Posterior cingulate gyrus (tissue), 11 donors: ENCODE measurements at places on chromosomes 3 and 15.

DNA sequence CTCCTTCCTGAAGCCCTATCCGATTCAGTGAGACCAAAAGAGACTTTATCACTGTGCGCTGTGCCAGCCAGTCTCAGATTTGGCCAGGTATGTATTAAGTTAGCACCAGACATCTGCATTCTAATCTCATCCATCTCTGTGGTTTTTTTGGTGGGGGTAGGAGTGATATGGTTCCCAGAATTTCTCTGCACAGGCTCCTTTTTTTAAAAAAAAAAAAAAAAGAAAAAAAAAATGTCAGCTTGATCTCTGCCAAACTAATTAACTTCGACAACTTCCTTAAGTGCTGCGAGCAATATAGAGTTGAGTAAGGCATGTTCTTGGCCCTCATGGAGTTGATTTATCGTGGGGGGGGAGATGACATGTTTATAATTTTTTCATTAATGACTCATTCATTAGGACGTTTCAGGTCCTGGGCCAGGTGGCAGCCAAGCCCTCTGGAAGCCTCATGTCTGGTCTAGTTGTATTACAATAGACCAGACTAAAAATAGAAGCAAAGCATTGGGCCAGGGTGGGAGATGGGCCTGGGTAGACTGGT lies 12.9 kb downstream of the SLCO3A1 start:
- DNase-seq: no peak

- no peak for DNase-seq
These were observed 57.0 kb downstream of the ISL2 start for GRCh38 chr15:76393614-76394013.

DNA sequence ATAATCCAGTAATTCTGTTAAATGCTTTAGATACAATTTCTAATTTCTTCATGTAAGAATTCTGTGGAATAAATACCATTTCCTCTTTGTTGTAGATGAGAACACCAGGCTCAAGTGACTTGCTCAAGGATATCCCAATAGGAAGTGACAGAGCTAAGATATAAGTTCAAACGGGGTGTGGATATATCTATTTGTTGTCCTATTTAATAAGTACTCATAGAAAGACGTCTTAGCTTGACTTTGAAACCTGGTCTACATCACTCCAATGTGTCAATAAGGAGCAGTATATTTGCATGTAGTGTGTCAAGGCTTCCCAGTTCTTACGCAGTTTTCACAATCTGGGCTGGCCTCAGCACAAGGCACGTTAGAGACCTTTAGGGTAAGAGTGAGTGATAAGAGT lies 4.7 kb upstream of the GCSAM start:
- DNase-seq: no peak

- DNase-seq: no peak
These were observed 83.9 kb downstream of the CHSY1 start for GRCh38 chr15:101167753-101168462.

DNA sequence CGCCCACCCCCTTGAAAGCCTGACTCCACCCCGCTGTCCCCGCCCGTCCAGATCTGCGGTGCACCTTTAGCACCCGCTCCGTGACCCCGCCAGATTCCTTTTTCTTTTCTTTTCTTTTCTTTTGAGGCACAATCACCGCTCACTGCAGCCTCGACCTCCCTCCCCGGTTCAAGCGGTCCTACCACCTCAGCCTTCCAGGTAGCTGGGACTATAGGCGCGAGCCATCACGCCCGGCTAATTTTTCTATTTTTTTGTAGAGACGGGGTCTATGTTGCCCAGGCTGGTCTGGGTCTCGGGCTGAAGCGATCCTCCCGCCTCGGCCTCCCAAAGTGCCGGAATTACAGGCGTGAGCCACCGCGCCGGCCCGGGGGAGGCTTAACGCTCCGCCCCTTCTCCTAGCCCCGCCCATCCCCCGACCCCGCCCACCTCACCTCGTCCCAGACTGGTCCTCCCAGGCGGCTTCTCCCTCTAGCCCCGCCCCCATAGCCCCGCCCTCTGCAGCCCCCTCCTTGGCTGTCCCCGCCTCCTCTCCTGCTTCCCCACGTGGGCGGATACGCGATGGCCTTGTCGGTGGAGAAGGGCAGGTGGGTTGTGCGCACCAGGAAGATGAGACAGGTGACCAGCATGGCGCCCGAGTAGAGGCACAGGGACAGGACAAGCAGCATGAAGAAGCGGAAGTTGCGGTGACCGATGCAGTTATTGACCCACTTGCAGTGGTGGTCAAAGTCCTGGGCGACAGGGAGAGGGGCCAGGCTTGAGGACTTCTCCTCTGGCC lies 3.2 kb downstream of the ZDHHC19 start:
- no peak for DNase-seq

DNA sequence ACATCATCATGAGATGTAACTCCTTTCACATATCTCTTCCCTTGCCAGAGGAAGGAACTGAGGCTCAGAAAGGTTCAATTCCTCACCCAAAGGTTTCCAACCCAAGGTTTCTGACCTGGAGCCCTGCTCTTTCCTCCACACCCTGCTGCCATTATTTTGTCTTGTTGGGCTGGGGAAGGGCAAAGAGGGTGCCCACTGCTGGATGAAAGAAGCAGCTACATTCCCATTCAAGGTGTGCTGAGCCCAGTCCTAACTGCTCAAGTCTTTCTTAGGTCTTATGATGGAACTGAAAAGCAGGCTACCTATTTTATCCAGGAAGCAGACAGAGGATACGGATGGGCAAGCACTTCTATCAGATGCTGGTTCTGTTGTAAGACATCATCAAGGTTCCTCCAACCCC lies 258.0 kb upstream of the CTDSPL start:
- no peak for DNase-seq

DNA sequence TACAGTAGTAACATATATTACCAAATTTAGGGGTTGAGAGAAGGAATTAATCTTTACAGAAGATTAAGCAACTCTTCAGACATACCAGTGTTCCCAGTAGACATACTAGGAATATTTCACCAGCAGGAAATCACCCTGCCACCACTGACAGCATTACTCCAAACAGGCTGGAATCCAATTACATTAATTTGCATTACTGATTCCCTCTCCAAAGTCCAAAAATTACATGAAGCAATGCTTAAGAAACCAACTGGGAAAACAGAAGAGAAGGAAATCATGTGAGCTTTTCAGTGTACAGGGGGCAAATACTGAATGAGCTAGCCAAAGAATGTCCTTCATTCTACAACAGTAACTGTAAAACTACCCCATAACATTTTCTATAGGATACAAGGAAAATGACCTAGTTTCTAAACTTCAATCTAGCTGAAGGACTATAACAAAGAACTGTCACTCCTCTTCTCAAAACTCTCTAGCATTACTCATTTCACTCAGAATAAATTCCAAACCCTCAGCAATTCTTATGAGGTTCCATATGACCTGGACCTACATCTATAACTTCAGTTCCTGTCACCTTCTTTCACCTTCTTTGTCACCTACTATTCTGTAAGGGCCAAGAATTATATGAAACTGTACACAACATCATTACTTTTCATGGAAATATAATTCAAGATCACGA lies 72.7 kb downstream of the INO80 start:
- no peak for DNase-seq

DNA sequence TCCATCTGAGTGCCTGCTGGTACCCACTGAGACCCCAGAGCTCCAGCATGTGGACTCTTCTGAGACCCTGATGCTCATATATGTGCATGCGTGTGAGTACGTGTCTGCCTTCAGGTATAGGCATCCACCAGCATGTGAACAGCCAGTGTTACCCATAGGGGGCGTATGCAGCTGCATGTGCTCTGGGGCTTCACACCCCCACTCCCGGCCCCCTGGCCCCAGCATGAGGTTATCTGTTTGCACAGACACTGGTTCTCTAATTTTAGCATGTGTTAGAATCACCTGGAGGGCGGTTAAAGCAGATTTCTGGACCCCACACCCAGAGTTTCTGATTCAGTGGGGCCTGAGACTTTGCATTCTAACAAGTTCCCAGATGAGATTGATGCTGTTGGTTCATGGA lies 824 bp upstream of the CILP start:
- no peak for DNase-seq

- DNase-seq: no peak
These were observed 83.8 kb downstream of the MYLK start for GRCh38 chr3:123800362-123800682.

DNA sequence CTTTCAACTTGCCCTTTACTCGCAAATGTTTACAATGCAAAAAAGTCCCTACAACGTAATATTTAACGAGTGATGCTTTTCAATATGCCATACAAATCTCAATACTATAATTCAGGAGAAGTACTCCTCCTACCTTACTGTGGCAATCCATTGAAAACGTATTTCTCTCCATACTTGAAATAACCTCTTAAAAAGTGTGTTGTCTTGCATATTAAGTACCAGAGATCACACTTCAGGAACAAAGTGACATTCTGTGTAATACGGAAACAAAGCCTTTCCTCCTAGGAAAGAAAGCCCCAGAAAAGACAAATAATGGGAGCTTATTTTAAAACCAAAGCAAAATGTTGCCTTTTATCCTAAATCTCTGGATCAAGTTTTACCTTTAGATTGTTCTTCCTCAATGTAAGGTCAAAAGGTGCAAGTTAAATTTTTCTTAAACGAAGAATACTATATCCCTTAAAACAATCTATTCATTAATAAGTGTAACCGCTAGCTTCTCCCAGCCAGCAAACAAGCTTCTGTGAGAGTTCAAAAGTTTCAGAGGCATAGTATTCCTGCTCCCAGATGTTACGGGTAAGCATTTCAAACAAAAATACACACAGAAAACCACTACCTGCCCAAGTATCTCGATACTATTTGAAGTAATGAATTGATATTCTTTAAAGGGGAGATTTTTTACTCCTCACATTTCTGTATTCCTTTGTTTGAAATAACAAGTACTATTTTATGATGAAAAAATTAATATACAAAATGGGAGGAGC lies 1.7 kb downstream of the TJP1 start:
- DNase-seq: no peak

DNA sequence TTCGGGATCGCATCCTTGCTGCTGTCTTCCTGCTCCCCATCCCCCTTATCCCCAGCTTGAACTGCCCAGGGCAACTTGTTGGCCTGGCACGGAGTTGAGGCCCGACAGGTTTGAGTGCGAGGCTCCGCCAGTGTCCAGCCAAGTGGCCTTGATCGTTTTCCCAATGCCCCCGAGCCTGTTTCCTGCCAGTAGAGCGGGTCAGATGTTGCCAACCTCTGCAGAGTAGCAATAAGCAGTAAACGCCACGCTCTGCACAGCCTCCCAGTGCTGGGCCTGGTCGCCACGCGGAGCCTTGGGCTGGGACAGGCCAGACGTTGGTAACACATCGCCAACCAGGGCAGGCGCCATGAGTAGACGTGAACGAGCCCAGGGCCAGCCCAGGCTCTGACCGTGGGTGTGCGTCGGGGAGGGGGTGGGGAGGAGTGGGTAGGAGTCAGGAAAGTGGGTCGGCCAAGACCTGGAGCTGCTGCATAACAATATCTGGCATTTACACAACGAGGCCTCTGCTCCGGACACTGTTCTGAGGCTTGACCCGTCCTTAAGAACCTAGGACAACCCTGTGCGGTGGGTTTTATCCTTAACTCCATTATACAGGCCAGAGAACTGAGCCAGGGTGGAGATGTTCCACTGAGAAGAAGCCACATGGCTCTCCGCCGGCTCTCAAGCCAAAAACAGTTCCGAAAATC lies 444 bp upstream of the ABHD14A start:
- no peak for DNase-seq

DNA sequence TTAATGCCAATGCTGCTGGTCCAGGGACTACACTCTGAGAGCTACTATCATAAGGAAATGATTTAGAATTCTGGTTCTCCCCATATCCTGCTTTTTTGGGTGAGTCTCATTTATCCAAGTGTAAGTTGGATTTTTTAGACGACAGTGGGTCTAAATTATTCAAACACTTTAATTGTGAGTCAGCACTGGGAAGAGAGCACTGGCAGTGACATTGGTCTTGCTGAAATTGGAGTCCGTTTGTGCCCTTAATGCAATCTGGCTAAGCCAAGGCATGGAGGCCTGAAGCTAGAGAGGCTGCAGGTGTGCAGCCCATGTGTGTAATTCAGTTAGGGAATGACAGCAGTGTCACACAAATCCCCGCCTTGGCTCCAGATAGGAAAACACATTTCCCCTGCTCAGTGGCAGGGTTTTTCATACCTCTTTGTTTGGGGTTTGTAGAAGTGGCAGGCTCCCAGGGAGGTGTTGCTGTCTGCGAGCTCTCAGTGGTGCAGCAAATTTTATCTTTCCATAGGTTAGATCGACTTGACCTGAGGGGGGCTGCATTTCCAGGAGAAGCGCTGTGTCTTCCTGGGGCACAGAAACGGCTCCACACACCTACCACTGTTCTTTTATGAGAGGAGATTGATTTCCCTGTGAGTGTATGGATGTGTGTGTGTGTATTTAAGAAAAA lies 197.7 kb downstream of the CD47 start:
- DNase-seq: no peak

GRCh38 chr3:181696626-181697230 lies 15.0 kb upstream of the SOX2 start:
- no peak for DNase-seq

DNA sequence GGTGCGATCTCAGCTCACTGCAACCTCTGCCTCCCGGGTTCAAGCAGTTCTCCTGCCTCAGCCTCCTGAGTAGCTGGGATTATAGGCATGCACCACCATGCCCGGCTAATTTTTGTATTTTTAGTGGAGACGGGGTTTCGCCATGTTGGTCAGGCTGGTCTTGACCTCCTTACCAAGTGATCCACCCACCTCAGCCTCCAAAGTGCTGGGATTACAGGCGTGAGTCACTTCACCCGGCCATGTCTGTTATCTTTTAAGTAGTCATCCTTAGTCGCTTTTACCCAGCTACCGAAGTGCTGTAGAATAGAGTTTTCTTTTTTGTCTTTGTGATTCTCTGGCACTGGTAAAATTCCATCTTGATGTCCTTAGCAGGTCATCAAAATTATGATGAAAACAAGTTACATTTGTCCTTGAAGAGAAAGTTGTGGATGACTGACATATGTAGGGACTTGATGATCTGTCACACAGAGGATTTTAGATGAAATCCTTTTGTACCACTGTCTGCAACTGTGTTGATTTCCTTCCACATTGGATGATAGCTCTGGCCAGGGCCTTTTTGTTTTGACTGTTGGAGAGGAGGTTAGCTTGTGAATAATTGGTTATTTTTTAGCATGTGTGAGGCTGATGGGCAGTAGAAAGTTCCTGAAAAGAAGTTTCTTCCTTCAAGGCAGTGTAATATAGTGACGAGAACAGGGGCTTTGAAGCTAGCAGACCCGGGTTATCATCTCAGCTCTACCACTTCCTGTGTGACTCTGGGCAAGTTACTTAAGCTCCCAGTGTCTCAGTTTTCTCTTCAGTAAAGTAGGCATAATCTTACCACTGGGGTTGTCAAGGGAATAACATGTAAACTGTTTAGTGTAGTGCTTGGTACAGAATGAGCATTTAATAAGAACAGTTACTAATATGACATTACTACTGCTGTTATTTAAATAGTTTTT lies 18.8 kb downstream of the ATG7 start:
- no peak for DNase-seq

- no peak for DNase-seq
These were observed 47.5 kb downstream of the ARMC8 start for GRCh38 chr3:138234401-138235179.
